ENCODE measurements at places on chromosomes 7 and 10.

DNA sequence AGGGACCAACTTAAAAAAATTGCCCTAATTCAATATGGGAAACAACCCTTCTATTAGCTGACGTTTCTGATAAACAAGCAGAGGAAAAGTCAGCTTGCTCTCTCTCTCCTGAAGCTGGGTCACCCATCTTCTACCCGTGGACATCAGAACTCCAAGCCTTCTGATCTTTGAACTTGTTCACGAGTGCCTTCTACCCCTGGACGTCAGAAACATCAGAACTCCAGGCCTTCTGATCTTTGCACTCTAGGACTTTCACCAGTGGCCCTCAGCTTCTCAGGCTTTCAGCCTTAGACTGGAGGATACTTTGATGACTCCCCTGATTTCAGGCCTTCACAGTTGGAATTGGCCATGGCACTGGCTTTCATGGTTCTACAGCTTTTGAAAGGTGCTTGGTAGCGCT is 41.8 kb downstream of the AKR1C8 start:
- no peak for DNase-seq

GRCh38 chr10:24256619-24257107 is 47.7 kb downstream of the KIAA1217 start:
- no peak for DNase-seq

DNA sequence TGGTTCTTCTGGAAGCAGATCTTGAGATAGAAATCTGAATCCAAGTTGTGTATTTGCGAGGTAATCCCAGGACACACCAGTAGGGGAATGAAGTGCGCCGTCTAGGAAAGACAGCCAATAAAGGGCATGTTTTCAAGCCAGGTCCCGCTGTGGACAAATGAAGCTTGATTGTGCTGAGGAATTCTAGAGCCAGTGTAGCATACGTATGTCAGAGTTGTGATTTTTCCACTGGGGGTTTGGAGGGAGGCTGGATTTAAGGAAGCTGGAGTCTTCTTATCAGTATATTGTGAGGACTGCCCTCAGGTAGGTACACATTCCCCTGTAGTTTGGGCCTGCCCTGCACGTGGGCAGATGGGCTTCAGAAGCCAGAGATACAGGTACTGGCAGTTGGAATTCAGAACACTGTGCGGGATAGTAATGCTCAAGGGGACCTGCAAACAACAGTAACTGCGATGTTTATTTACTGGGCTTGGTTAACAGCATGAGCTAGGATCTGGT is 50.9 kb downstream of the GALNT11 start:
- DNase-seq, result no peak

DNA sequence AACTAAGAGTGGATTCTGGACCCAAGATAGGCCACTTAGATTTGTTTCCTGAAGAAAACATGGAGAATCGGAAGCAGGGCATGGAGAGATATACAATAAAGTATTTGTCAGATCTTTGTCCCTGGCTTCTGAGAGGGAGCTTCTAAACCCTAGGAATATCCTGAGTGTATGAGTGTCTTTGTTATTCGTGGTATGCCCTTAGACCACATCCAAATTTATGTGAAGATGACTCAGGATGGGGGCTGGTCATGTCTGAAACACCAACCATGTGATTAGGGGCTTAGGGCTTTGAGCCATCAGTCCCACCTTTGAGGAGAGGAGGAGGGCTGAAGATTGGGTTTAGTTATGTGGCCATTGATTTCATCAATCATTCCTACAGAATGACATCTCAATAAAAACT is 69.7 kb upstream of the PLPP4 start:
- DNase-seq, result no peak

DNA sequence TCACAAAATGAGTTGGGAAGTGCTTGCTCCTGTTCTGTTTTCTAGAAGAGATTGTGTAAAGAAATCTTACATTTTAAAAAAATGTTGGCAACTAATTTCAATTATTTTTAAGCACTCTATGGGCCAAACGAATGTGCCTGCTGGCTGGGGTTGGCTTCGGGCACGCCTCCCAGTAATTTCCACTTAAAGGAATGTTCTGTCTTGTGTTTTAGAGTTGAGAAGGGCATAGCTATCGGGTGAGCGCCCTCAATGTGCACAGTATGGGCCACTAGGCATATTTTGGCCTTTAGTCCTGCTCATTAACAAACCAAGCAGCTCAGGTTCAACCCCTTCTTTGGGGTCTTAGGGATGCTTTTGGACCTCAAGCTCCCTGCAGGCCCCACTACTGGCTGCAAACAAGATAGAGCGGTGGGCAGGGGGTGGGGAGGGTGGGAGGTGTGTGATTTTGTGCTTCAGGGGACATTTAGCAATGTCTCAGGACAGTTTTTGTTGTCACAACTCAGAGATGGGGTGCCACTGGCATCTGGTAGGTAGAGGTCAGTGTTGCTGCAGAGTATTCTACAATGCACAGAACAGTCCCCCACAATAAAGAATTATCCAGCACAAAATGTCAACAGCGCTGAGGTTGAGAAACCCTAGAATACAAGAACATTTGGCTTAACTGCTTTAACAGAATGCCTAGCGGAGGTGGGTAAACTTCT is 40.7 kb downstream of the TACC2 start:
- DNase-seq, result no peak

DNA sequence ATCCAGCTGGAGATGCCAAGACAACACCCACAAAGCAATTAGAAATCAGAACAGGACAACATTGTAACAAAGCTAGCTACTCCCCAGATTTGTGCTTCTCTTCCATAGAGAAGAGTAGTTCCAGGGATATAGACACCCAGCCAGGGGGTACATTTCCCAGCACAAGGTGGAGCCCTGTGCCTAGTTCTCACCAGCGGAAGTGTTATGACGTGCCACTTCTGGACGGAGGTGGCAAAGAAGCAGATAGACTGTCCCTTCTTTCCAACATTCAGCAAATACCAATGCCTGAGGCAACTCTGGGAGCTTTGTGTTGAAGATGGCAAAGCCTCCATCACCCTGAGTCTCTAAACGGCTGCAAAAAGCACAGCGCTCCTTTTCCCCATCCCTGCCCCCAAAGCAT is 23.4 kb upstream of the GSAP start:
- no peak for DNase-seq

DNA sequence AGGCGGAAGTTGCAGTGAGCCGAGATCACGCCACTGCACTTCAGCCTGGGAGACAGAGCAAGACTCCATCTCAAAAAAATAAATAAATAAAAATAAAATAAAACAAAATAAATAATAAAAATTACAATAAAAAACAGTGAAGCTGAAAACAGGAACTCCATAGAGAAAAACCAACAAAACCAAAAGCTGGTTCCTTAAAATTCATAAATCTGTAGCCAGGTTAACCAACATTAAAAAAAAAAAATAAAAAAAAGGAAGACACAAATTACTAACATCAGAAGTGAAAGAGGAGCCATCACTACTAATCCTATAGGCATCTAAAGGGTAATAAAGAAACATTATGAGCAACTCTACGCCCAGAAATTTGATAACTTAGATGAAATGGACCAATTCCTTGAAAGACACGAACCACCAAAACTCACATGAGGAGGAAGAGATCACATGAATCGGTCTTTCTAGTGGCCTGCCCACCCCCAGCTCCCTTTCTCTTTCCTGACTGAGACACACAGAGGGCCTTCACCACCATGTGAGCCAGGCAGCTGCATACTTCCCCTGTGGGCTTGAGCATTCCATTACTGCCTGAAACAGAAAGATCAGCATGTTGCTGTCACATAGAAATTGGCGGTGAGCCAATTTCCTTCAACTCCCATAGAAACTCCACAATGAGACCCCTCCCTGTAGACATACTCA is 208.7 kb downstream of the MAD1L1 start:
- no peak for DNase-seq

- DNase-seq, result no peak
Observed at GRCh38 chr10:5071411-5072198, 22.6 kb upstream of the AKR1C3 start.

DNA sequence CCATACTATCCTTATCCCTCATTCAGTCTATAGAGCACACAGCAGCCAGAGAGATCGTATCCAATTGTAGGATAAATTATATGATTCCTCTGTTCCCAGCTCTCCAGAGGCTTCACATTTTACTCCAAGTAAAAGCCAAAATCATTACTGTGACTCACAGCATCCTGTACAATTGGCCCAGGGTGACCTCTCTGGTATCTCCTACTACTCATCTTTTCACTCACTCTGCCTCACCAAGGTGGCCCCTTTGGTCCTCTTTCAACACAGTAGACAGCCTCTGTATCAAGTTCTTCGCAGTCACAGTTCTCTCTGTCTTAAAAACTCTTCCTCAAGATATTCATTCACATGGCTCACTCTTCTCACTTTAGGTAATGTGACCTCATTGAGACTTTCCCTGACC is 72.6 kb upstream of the LSM8 start:
- no peak for DNase-seq
